Peyer's patch (tissue), 4 donors: ENCODE measurements at places on chromosomes 2 and 18. TPM values are rescaled to one million over a fixed set of nuclear protein-coding genes. Genes with fewer than 3 reads are reported as not detected.

The MOGAT1 gene
- not detected for total RNA-seq

The KCTD1 gene
- total RNA-seq = 6.3 TPM

The PKDCC gene
- 113 TPM for total RNA-seq

DNA sequence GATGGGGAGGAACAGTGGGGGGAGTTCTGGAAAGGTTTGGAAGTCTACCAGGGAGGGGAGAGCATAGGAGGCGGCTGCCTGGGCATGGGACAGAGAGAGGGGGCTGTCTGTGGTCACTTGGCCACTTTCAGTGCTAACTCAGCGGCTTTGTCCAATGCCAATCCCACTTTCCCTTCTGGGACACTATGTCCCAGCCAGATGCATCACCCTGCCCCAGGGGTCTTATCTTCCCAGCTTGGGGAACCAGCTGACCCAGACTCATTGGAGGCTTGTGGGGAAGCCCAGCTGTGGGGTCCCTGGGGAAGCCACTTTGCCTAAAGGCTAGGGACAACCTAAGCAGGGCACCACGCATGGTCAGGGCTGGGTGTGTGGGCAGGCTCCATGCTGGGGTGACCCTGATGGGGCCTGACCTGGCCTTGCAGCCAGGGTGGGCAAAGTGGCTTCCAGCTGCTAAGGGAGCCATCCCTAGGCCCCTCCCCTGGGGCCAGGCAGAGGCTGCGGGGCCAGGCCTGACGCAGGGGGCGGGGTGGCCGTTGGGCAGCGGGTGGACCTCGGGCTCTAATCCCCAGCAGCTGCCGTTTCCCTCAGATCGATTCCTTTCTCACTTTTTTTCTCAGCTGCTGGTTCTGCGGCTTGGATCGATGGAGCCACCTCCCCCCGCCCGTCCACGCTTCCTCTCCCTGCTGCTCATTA lies 1.6 kb upstream of the ASIC4 start:
- no peak for DNase-seq

DNA sequence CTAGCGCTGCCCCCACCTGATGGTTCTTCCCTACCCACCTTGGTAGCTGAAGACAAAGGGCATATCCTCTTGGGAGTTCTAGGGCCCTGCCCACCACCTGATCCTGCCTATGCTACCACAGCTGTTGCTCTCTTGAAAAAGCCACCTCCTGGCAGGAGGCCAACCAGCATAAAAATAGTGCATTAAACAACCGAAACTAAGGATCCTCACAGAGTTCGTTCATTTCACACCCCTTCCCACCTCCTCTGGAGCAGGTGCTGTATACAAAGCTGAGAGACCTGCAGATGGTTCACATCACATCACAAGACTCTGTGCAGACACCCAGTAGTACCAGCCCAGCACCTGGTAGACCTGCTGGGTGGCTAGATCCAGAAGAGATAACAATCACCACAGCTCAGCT lies 1348.0 kb upstream of the TMEFF2 start:
- DNase-seq = no peak

DNA sequence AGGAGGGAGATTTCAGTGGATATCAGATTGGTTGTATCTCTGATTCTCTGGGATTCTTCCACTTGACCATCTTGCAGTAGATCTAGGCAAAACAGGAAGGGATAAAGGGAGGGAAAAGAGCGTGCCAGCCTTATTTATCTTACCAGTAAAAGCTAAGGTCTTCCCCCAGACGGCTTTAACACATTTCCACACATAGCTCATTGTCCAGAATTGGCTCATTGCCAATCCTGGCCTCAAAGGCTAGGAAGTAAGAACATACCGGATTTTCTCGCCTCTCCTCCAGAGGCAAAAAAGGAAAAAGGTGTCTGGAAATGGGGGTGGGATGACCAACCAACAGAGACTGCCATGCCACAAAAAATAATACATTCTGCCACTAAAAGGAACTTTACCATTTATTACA lies 411.6 kb upstream of the NRP2 start:
- DNase-seq = no peak

- no peak for DNase-seq
These were observed 818.9 kb upstream of the ACVR2A start for GRCh38 chr2:147025646-147026585.

DNA sequence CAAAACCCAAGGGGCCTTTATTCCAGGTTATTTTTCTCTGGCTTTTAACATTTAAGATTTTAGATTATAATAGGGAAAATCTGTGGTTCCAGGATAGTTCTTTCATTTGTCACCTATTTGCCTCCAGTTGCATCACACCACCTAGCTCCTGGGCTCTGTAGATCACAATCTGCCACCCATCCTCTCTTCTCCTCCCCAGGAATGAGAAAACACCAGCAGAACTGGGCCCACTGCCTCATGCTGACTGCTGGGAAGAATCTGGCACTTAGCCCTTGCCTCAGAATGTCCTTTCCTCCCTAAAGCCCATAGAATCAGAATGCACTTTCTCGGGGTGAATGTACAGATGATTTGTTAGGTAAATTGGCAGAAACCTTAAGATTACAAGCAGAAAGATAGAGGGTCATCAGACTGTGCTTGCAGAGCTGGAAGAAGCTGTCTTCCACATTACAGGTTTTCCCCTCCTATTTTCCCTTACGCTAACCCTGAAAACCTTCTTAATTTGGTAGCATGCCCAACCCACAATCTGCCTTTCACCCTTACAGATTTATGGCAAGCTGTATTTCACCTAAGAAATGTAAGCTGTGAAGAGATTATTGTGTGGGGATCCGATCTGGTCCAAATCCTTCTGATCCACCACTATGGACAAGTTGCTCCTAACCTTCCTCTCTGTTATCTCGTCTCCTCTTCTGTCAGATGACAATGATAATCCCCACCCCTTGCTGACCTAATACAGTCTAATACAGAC lies 72.6 kb downstream of the LRRC30 start:
- no peak for DNase-seq

- DNase-seq = no peak
These were observed 416.3 kb upstream of the PIK3C3 start for GRCh38 chr18:41538751-41539150.

GRCh38 chr2:96789245-96789617 lies 26.8 kb upstream of the CNNM3 start:
- DNase-seq = no peak
